Cardiac muscle cell (in vitro differentiated cells and primary cell): ENCODE measurements at places on chromosomes 2 and 18.

GRCh38 chr2:109080757-109081156 lies 48.2 kb upstream of the SH3RF3 start:
- no peaks in the 10 kb centered on the region for H3K4me1 ChIP-seq
- no peak overlapping the region for H3K27ac ChIP-seq
- H3K36me3 ChIP-seq = no peaks in the 10 kb centered on the region
- H3K4me3 ChIP-seq = no peak overlapping the region

- no peaks in the 10 kb centered on the region for H3K4me1 ChIP-seq
- no peak overlapping the region for H3K27ac ChIP-seq
- peaks cover 22% of the 10 kb centered on the region for H3K27me3 ChIP-seq
- no peak overlapping the region for H3K4me3 ChIP-seq
Measured at GRCh38 chr2:118939994-118940393, 2.0 kb upstream of the MARCO start.

GRCh38 chr2:17791121-17791816 lies 25.0 kb upstream of the MSGN1 start:
- H3K4me1 ChIP-seq = no peaks in the 10 kb centered on the region
- no peaks in the 10 kb centered on the region for H3K27me3 ChIP-seq
- no peak overlapping the region for H3K4me3 ChIP-seq
- no peak overlapping the region for H3K27ac ChIP-seq

- H3K27me3 ChIP-seq = no peaks in the 10 kb centered on the region
- no peaks in the 10 kb centered on the region for H3K36me3 ChIP-seq
- H3K27ac ChIP-seq = no peak overlapping the region
- peaks cover 9% of the 10 kb centered on the region for H3K4me1 ChIP-seq
- no peak for DNase-seq
- no peak overlapping the region for H3K4me3 ChIP-seq
Measured at GRCh38 chr2:9232886-9233285, 26.3 kb downstream of the ASAP2 start.

DNA sequence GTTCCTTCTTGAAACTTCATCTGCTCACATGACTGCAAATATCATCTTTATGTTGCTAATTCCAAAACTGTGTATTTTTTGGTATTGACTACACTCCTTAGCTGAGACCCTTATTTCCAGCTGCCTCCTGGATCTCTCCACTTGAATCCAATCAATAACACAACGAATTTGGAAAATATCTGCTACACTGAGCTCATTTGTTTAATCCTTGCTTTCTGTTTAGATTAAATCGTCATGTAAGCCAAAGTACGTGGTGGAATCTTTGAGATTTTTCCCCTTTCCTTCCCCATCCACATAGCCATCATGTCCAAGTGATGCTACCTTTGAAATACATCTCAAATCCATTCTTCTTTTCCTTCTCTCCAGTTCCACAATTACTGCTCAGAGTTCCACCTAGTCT lies 15.6 kb downstream of the OTX1 start:
- no peaks in the 10 kb centered on the region for H3K4me1 ChIP-seq
- H3K27me3 ChIP-seq = peaks cover 65% of the 10 kb centered on the region
- H3K4me3 ChIP-seq = no peak overlapping the region
- no peaks in the 10 kb centered on the region for H3K36me3 ChIP-seq
- no peak for DNase-seq
